DMS79 treated with DMSO at 0.1 percent for 48 hours (cell line): ENCODE measurements at places on chromosomes 3 and 15.

- no peak for DNase-seq
Measured at GRCh38 chr15:35937380-35937779, 391.4 kb upstream of the DPH6 start.

GRCh38 chr3:98775459-98776139 lies 12.5 kb downstream of the ST3GAL6 start:
- no peak for DNase-seq

- no peak for DNase-seq
Measured at GRCh38 chr3:71463617-71464016, 119.9 kb downstream of the FOXP1 start.

DNA sequence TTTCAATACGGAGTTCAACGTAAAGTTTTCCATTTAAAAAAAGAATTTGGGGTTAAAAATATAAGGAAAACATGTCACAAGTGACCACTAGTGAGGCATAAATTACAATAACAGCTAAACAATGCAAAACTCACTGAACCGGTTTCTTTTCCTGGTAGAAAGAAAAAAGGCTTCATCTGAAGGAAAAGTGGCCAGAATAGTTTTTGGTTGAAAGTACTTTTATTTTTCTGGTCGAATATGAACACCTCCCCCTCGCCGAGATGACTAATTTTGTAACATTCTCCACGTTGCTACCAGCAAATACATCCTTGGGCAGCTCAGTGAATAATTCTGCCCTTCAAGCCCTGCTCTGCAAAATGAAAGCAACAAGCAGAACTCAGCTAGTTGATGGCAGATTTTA lies 3.9 kb upstream of the SRGAP3 start:
- DNase-seq: no peak

GRCh38 chr3:30353711-30354467 lies 252.5 kb upstream of the TGFBR2 start:
- DNase-seq: no peak

GRCh38 chr15:72751751-72752455 lies 31.7 kb downstream of the ADPGK start:
- no peak for DNase-seq

DNA sequence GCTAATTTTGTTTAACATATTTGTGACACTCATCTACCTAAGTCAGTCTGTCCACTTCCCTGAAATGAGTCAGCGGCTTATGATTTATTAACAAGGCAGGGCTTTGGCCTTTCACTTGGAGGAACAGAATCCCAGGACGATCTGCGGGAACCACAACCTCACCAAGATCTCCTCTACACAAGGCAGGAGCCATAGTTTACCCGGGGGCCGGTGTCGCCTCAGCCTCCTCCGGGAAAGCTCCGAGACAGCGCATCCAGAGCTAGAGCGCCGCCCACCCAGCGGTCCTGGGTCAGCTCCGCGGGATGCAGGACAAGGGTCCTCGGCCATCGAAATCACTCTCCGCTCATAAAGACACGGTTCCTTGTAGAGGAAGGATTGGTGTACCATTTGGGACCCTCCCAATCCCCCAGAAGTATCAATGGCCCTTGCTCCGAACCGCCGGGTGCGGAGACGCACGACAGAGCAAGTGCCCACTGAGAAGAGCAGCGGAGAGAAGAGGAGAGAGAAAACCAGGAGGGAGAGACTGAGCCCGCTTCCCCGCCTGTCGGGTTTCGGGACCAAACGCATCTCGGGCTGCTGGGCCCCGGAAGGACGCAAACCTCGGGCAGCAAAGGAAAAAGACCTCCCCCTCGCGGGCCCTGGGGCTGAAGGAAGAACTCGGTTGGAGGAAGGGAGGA lies 13.1 kb upstream of the ALCAM start:
- DNase-seq: no peak

DNA sequence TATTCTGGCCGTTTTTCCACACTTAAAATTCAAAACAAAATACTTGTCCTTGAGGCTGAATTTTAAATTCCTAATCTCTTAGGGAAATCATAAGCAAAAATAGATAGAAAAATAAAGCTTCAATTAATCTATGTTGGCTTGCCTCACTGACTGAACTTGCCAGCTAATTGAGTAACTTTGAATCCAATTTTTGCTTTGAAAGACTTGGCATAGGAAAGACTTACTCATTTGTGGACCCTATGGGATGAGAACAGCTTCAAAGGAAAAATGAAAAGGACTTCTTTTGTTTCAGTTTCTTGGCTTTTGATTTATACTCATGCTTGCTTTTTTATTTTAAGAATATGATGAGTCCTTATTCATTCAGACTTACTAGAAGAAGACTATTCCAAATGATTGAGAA lies 370.7 kb upstream of the RARB start:
- no peak for DNase-seq

GRCh38 chr15:49372366-49372765 lies 50.7 kb upstream of the FGF7 start:
- no peak for DNase-seq

- DNase-seq: no peak
Measured at GRCh38 chr3:69665026-69665737, 74.1 kb upstream of the MITF start.
